Activated CD4-positive, alpha-beta memory T cell treated with anti-CD3 and anti-CD28 coated beads for 36 hours (primary cell): ENCODE measurements at places on chromosomes 11 and 22. TPM values are rescaled to one million over a fixed set of nuclear protein-coding genes. Genes with fewer than 3 reads are reported as not detected.

GRCh38 chr22:39925909-39926679 lies 25.2 kb downstream of the GRAP2 start:
- peaks cover 4% of the 10 kb centered on the region for H3K36me3 ChIP-seq
- H3K4me1 ChIP-seq = peaks cover 50% of the 10 kb centered on the region
- H3K27ac ChIP-seq = no peak overlapping the region

DNA sequence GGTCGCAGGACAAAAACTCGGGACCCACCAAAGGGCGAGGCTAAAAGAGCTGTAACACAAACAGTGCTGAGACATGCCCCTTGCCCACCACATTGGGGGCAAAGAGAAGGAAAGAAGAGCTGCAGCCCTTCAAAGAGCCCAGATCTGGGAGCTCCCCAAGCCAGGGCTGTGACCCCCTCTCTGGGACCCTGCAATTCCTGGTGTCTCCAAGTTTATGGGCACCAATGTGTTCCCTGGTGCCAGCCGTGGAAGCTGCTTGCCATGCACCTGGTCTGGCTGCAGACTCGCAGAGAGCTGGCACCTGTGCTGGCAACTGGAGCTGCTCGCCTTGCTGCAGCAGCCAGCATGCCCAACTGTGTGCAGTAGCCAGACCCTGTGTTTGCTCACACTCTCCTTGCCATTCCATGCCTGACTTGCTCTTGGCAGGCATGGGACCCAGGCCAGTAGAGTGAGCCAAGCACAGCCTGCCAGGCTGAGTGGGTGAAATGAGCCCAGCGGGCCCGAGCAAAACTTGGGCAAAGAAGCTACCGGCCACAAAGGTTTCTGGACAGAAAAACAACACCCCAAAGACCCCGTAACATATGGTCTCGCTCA lies 16.0 kb downstream of the RRP8 start:
- H3K27me3 ChIP-seq = no peaks in the 10 kb centered on the region
- H3K4me3 ChIP-seq = no peak overlapping the region
- no peak overlapping the region for H3K27ac ChIP-seq
- DNase-seq = no peak
- peaks cover 38% of the 10 kb centered on the region for H3K36me3 ChIP-seq
- H3K4me1 ChIP-seq = no peaks in the 10 kb centered on the region

DNA sequence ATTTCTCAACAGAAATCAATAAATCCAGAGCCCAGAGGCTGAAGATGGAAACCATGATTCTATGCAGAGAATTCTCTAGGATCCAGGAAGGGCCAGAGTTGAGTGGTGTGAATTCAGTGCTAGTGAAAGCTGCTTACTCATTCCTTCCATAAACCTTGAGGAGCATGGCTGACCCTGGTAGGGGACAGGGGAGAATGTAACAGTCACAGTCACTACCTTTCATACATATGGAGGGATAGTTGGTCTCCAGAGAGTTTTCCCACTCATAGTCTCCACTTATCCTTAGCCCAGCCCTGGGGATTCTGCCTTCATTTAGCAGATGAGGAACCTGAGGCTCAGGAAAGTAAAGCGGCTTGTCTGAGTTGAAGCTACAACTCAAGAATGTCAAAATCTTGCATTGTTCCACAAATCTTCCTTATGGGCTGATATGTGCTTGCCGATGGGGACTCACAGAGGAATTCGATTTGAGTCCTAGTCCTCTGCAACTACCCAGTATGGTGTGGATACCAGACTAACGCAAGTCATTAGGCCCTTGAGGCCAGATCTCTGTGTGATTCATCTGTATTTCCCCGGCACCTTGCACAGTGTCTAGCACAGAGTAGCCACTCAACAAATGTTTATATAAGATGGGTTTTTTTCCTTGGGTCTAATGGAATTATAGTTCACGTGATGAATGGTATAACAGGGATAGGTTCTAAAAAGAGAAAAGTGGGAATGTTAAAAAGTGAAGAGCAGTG lies 3.7 kb upstream of the ANAPC15 start:
- no peak overlapping the region for H3K27ac ChIP-seq
- no peak for DNase-seq
- no peaks in the 10 kb centered on the region for H3K27me3 ChIP-seq

GRCh38 chr11:122686111-122686510 lies 30.6 kb downstream of the UBASH3B start:
- H3K27ac ChIP-seq = no peak overlapping the region
- no peaks in the 10 kb centered on the region for H3K27me3 ChIP-seq
- no peak overlapping the region for H3K4me3 ChIP-seq
- H3K4me1 ChIP-seq = peaks cover 47% of the 10 kb centered on the region

DNA sequence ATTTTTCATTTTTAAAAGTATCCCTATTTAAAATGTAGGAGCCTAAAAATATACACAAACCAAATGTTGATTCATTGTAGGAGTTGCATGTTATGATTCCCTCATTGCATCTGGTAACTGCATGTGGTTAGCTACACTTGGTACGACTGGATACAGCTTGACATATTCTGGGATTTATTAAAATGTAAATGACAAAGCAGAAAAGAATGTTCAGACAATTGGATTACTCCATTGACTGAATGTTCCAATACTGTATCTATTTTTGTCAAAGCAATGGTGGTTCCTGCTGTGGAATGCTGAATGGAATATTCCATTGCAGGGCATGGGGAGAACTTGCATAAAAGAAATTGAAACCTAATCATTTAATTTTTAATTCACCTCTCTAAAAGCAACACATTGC lies 30.8 kb downstream of the BLID start:
- DNase-seq = no peak
- no peak overlapping the region for H3K27ac ChIP-seq
- no peak overlapping the region for H3K4me3 ChIP-seq

GRCh38 chr22:27667121-27667843 lies 134.3 kb downstream of the MN1 start:
- no peak overlapping the region for H3K4me3 ChIP-seq
- no peak for DNase-seq
- H3K4me1 ChIP-seq = no peaks in the 10 kb centered on the region
- H3K27ac ChIP-seq = no peak overlapping the region

- DNase-seq = no peak
- no peaks in the 10 kb centered on the region for H3K27me3 ChIP-seq
- H3K4me1 ChIP-seq = no peaks in the 10 kb centered on the region
- no peak overlapping the region for H3K27ac ChIP-seq
Measured at GRCh38 chr11:2825261-2825888, 60.2 kb downstream of the CDKN1C start.

DNA sequence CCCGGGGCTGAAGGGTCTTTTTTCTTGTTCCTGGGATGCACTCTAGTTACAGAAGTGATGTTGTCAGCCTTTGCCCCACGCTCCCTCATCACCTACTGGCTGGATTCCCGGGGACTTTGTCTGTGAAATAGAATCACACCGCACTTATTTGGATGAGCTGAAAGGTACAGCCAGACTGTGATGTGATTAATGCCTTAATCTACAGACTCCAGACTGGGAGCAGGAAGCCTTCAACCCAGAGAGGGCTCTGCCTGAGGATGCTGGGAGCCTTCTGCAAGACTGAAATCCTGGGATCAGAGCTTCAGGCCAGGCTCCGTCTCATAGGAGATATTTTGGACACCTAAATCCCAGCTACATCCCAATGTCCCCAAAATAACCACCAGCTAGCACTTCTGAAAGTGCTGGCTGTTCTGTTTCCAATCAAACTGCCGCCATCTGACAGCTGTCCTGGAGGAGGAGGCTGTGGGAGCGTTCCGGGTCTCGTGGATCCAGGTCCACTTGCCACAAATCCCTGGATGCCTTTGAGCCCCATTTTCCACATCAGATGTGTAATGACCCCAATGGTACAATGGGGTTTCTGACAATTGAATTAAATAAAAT lies 688.5 kb downstream of the TBC1D22A start:
- no peak overlapping the region for H3K27ac ChIP-seq
- DNase-seq = no peak
- H3K27me3 ChIP-seq = peaks cover 5% of the 10 kb centered on the region
- no peaks in the 10 kb centered on the region for H3K36me3 ChIP-seq
- no peaks in the 10 kb centered on the region for H3K4me1 ChIP-seq

Gene BLID
- total RNA-seq = not detected

Gene IGF2
- 26.5 TPM for total RNA-seq

Gene TMX2
- total RNA-seq = 57.2 TPM
